ENCODE measurements at places on chromosomes 2 and 18.

DNA sequence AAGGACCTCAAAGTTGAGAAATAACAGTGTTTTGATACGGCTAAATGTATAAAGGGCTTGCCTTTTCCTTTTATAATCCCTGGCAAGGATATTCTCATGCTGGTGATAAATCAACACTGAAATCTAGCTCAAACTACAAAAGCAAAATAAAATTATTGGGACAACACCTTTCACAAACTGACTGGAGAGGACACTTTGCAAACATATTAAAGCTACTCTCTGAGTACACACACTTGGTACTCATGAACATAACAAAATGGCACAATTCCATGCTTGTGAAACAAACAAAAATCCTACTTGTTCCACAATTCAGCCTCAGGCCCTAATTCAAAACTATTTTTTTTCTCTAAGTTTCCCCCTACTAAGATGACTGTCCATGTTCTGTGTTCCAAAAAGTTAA is 305.8 kb downstream of the ETAA1 start:
- no peak for DNase-seq

DNA sequence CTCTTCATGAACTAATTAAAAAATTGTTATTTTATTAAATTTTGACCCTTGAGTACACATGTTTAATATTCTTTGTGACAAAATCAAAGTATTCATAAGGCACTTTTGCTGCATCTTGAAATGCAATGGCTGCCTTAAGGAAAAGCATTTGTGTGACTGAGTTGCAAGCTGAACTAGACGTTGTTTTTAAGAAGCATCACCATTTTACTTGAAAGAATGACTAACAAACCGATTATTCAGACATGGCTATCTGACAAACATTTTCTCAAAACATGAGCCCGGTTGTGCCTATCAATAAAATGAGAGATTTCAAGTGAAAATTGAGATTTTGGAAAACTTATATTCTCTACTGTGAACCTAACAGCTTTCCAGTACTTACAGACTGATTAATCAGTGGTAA is 2.8 kb downstream of the GCFC2 start:
- no peak for DNase-seq

GRCh38 chr2:233245406-233245805 is 6.1 kb upstream of the ATG16L1 start:
- no peak for DNase-seq

GRCh38 chr2:103288696-103289095 is 526.9 kb downstream of the TMEM182 start:
- no peak for DNase-seq

- DNase-seq: no peak
Observed at GRCh38 chr18:23870676-23871380, 143.7 kb upstream of the TTC39C start.

DNA sequence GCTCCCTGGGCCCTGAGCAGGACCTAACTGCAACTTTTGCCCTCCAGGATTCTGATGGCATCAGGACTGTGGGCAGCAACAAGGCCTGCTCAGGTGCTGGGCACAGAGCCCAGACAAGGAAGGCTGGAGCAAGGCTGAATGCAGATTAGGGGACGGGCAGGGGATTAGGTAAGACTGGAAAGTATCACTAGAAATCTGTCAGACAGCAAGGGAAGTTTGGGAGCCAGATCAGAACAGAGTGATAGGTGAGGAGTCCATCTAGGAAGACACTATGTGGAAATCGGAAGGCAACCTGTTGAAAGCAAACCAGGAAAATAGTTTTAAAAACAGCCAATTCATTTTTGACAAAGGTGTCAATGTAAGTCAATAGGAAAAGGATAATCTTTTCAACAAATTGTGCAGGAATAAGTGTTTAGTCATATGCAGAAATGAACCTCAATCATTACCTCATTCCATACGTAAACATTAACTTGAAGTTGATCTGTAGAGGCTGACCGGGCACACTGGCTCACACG is 56.4 kb upstream of the STPG4 start:
- DNase-seq: no peak

DNA sequence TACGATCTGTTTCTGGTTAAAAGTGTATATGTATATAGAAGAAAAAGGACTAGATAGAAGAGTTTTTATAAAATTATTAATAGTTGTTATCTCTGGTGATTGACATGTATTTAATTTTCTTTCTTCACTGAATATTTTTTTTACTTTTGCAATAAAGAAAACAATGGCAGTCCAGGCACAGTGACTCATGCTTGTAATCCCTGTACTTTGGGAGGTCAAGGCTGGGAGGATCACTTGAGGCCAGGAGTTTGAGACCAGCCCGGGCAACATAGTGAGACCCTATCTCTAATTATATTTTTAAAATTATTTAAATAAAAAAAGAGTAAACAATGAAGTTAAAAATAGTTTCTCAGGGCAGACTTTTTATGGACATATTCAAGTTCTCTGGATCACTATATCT is 114.7 kb downstream of the FAM117B start:
- DNase-seq: no peak

GRCh38 chr2:120396013-120396860 is 50.3 kb downstream of the INHBB start:
- DNase-seq: peak; percentile 88

DNA sequence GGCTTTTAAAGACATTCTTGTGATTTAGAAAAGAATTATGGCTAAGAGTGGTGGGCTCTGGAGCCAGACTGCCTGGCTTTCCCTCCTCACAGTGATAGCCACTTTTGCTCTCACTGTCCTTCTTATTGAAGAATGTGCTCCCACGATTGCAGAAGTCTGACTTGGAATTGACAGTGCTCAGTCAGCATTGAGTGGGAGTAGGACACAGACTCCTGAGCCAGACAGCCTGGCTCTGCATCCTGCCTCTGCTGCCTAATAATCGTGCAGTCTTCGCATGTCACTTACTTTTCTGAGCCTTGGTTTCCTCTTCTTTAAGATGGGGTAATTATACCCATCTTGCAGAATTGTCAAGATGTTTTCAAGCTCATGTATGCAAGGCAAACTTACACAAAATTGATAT is 23.3 kb downstream of the SPATS2L start:
- no peak for DNase-seq

DNA sequence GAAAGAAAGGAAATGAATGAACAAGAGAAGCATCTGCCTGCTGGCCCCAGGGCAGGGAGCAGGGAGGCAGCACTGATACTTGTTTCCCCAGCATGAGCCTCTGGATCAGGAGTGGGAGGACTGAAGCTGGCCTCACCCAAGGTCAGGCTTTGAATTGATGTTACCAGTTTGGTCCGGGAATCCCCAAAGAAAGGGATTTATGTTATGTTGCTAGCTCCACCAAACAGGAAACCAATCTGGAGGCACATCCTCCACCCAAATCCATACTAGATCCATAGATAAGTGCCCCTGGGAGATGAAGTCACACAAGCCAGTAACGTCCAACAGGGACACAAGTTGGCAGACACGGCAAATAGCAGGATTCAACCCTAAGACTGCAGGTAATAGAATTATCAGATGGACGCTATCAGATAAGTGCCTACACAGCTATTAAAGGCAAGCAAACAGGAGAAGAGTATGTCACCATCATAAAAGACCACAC is 85.9 kb downstream of the MTCL1 start:
- DNase-seq: no peak

DNA sequence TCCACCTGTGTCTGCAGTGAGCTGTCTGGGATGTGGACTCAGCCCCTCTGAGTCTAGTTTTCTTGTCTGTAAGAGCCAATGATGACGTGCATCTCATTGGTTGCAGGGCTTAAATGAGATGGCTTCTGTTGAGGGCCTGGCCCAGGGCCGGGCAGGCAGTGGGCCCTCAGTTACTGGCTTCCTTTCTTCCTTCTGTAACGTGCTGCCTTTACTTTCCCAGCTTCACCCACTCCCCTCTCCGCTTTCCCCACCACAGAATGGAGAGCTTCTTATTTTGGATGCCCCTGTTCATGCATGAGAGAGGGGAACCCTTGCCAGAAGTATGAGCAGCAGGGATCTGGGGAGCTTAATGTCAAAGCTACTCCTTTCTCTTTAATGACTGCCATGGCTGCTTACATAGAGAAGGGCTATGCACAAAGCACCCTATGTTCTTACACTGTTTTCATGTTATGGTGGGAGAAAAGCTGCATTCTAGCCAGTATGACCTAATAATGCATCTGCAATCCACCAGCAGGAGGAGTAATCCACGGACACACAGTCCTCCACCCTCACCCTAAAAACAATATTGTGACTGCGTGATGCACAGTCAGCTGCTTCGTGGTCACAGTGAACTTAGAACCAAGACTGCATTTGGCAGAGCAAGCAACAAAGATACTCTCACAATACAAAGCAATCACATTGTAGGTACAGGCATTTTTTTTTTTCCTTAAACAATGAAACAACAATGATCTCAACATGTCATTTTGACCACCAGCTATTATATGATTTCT is 37.2 kb downstream of the CREG2 start:
- no peak for DNase-seq

DNA sequence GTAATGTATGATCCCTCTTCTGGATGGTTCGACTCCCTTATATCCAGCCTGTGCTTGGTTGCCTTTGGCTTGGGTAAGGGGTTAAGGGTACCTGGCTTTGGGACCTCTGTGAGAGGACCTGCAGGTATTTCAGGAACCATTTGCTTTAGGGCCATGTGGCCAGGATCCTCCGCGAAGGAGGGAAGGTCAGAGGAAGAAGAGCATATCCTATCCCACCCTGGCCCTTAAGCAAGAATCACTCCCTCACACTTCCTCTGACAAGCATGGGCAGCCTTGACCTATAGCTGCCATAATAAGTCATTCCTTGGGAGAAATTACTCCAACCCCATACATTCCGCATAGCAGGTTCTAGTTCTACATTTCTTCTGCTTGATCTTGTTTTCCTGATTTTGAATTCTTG is 59.1 kb upstream of the TXNDC2 start:
- DNase-seq: no peak

DNA sequence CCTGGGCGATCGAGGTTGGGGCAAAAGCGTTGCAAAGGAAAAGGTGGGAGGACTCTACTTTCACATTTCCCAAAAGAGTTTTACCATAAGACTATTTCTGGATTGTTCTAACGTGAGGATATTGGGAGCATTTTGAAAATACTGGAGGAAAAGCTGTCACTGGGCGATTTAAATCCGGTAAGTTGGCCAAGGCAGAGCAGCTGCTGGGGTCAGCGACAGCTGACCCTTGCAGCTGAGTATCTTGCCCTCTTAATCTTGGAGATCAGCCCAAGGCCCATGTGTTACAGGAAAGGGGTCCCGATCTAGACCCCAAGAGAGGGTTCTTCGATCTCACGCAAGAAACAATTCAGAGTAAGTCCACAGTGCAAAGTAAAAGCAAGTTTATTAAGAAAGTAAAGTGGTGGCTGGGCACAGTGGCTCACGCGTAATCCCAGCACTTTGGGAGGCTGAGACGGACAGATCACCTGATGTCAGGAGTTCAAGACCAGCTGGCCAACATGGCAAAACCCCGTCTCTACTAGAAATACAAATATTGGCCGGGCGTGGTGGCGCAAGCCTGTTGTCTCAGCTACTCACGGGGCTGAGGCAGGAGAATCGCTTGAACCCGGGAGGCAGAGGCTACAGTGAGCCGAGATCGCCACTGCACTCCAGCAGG is 964 bp upstream of the ST3GAL5 start:
- DNase-seq: no peak

DNA sequence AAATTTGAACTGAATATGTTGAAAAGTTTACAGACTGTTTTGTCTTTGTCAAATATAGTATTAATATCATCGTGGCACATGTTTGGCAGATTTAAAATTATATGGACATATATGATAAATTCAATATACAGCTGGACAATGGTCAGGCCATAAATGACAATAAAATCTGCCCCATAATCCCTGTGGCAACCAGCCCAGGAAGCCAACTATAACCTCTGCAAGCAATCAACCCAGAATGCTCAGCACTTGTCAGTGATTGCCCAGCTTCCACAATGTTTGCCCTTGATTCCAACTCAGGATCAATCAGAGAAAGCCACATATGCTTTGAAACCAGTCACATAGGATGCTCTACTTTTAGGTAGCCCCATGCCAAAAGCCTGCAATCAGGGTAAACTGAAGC is 671.9 kb downstream of the SUCLG1 start:
- no peak for DNase-seq

- no peak for DNase-seq
Observed at GRCh38 chr2:115484486-115484885, 1042.0 kb downstream of the DPP10 start.

DNA sequence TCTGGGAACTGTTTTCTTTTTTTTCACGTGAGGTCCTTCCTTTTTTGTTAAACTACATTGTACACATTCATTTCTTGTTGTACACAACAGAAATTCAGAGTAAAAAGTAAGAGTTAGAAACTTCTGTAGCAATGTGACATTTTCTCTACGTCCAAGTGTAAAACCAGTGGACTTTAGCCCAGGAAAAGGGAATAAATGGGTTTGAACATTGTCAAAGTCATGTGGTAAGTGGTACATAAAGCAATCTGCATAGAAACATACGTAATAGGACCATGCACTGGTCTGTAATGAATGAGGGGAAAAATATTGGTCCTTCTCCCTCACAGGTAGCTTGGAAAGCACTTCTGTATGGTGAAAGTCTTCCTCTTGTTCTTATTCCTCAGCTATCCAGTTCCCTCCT is 421.4 kb downstream of the SETBP1 start:
- DNase-seq: no peak

GRCh38 chr2:162731917-162732804 is 106.4 kb downstream of the KCNH7 start:
- peak; percentile 34 for DNase-seq

- DNase-seq: no peak
Observed at GRCh38 chr2:230184727-230185578, 34.8 kb downstream of the SP110 start.

- DNase-seq: peak; percentile 1
Observed at GRCh38 chr18:49368161-49368875, 92.1 kb downstream of the DYM start.

- no peak for DNase-seq
Observed at GRCh38 chr2:215571689-215572088, 135.8 kb upstream of the FN1 start.

DNA sequence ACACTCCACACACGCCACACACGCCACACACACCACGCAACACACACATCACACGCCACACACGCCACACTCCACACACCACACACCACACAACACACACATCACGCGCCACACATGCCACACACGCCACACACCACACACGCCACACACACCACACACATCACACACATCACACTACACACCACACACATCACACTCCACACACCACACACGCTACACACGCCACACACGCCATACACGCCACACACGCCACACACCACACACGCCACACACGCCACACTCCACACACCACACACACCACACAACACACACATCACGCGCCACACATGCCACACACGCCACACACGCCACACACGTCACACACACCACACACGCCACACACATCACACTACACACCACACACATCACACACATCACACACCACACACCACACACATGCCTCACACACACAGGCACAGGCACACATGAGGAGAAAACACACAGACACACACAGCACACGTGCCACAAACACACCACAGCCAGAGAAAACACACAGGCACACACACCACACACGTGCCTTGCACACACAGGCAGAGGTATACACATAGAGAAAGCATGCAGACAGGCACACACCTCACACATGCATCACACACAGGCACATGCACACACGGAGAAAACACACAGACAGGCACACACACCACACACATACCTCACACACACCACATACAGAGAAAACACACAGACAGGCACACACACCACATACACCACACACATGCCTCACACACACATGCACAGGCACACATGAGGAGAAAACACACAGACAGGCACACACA is 241.5 kb upstream of the MYT1L start:
- no peak for DNase-seq

All from DMS79 (cell line).